Sigmoid colon (tissue), 7 donors: ENCODE measurements at places on chromosomes 3 and 15. TPM values are rescaled to one million over a fixed set of nuclear protein-coding genes. Genes with fewer than 3 reads are reported as not detected.

MUC4 gene
- 6.4 TPM for total RNA-seq

PYGO1 gene
- 19.7 TPM for total RNA-seq

GOLGA6A gene
- total RNA-seq = not detected

SAMD7 gene
- not detected for total RNA-seq

LNP1 gene
- total RNA-seq = 3.6 TPM

TUBGCP5 gene
- 32.3 TPM for total RNA-seq

- DNase-seq = no peak
These were observed 29.8 kb downstream of the ERICH6 start for GRCh38 chr3:150673966-150674365.

GRCh38 chr15:90143166-90143655 is 40.9 kb upstream of the IDH2 start:
- DNase-seq = peak; percentile 82

DNA sequence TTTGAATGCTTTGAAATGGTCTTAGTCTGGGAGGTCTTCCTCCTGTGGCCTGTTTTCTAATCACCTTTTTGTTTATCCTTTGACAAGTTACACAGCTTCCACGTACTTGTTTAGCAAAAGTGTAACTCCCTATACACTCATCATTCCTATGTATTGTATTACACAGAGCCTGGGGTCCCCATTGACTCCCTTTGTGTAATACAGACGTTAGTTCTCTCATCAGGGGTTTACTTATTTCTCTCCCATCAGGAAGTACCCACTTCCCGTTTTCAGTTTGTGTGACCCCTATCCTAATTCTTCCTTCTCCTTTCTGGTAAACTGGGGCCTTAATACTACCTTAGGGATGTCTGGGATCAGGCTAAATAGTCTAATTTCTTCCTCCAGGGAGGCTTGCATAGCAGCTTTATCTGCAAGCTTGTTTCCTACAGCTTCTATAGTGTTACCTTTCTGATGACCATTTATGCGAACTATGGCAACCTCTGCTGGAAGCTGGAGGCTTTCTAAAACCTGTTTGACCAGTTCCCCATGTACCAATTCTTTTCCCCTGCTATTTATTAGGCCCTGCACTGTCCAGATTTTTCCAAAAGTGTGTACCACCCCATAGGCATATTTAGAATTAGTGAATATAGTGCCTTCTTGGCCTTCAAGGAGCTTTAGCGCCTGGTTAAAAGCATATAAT is 22.4 kb downstream of the ARL8B start:
- no peak for DNase-seq

DNA sequence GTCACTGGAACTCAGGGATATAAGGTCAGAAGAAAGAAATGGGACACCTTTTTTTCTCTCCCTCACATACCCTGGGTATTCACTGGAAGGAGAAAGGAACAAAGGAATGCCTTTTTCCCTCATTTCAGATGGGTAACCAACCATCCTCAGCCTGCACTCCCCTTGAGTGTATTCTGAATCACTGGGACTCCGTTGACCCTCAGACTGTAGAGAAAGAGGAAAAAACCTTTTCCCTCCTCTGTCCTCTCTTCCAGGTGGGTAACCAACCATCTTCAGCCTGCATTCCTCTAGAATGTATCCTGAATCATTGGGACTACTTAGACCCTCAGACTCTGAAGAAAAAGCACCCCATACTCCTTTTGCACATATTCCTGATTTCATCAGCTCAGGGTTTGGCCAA is 11.4 kb downstream of the PRR20G start:
- no peak for DNase-seq

GRCh38 chr15:33660151-33660550 is 308.1 kb upstream of the CHRM5 start:
- no peak for DNase-seq

DNA sequence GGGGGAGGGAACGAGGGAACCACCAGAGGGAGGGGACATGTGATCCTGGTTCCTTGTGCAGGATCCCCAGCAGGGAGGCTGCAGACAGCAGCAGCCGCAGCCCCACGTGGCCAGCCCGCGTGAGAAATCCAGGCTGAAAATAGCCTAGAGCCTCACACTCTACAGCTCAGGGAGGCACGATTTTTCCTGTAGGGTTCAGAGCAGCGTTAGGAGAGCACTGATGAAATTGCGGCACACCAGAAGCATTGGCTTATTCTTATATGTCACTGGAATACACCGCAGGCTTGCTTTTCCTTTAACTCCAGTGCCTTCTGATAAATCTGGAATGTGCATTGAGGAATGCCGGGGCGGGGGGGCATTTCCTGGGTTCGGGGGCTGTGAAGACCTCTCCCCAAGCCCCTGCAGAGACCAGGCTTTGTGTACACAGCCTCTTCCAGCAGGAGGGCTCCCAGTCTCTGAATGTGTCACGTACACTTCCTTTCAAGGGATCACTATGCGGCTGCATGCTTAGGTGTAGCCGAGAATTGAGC is 193.0 kb downstream of the ATP10A start:
- DNase-seq = peak; percentile 89

DNA sequence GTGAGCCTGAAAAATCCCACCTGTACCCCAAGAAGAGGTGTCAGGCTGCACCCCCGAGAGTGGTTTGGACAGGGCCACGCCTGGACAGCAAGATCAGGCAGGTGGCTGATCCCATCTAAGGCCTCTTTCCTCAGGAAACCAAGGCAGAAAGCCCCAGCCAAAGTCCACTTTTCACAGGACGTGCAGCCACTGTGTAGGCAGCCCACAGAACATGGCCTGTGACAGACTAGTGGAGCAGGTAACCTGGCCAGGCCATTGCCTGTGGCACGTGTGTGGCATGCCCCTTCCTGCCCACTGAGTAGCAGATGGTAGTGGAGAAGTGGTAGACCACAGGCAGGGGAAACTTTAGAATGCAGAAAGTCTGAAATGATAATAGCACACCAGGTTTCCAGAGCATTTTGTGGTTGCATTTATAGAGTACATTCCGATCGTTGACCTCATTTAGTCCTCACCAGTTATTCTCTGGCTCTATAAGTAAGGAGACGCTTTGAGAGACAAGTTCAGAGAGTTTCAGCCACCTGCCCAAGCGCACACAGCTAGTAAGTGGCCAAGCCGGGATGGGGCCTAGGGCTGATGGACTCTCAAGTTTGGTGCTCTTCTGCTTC is 68.7 kb downstream of the AAGAB start:
- DNase-seq = no peak

GRCh38 chr15:59701880-59702279 is 12.8 kb upstream of the BNIP2 start:
- DNase-seq = no peak
